Motor neuron (in vitro differentiated cells): ENCODE measurements at places on chromosomes 3 and 15.

GRCh38 chr3:168722091-168722490 lies 626.4 kb upstream of the GOLIM4 start:
- no peak for ATAC-seq

- ATAC-seq = no peak
Observed at GRCh38 chr15:100602823-100603393, 519 bp downstream of the ASB7 start.

DNA sequence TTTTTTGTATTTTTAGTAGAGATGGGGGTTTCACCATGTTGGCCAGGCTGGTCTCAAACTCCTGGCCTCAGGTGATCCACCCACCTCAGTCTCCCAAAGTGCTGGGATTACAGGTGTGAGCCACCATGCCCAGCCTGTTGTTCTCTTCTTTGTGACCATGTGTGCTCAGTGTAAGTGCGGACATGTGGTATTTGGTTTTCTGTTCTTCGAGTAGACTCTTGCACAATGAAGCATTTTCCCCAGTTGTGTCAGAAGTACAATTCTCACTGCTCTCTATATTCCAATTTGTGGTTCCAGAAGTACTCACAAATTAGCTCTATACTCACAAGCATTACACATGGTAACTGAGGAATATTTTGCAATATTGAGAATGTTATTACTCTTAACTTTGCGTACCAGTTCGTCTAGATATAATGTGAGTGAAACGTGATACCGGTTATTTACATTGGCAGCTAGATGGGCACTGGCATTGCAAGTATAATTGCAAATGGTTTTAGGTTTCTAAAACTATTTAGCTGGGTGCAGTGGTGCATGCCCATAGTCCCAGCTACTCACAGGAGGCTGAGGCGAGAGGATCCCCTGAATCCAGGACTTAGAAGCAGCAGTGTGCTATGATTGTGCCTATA lies 34.2 kb upstream of the MTMR14 start:
- ATAC-seq = no peak

DNA sequence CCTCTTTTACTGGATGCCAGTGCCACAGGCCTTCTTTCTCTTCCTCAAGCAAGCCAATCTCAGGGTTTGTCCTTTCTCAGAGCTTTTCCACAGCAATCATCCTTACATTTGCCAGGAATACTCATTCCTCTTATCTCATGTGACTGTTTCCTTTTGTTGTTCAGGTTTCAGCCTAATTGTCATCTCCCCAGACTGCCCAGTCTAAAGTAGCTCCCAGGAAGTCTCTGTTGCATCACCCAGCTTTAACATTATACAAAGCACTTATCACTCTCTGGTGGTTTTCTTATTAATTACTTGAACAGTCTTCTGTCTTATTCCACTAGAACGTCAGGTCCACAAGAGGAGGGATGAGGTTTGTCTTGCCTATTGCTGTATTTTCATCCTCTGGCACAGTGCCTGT lies 65.8 kb downstream of the CADPS start:
- peak; percentile 55 for ATAC-seq

GRCh38 chr15:78083687-78084448 lies 6.4 kb upstream of the TBC1D2B start:
- peak; percentile 81 for ATAC-seq

DNA sequence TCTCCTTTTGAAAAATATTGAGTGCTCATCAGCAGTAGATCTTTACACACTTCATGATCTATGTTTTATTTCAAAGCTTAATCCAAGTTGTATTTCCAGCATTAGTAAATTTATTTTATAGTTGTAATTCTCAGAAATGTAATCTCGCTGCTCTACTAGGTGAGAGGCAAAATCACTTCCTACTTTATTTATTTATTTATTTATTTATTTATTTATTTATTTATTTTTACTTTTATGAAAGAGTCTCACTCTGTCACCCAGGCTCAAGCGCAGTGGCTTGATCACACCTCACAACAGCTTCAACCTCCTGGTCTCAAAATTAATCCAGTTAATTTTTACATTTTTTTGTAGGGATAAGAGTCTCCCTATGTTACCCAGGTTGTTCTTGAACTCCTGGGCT lies 127.9 kb downstream of the CHL1 start:
- no peak for ATAC-seq

- ATAC-seq = no peak
Observed at GRCh38 chr15:63857461-63857856, 23.7 kb upstream of the HERC1 start.

- ATAC-seq = no peak
Observed at GRCh38 chr15:51160484-51160883, 65.8 kb upstream of the TNFAIP8L3 start.

DNA sequence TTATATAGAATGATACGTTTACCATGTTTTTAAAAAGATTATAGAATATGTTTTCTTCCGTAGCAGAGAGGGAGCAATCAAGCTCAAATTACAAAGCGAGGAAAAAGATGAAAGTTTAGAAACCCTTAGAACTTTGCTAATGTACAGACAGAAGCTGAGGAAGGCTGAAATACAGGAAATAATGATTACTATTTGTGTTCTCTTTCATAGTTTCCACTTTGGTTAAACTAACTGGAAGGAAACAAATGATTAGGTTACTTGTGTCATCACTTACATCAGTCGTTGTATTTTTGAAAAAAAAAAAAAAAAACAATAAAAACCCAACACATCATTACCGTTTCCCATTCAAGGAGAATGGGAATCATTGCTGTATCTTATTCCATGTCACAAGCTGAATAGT lies 337.8 kb upstream of the CBLB start:
- ATAC-seq = no peak

GRCh38 chr3:105174017-105174615 lies 192.6 kb upstream of the ALCAM start:
- no peak for ATAC-seq

DNA sequence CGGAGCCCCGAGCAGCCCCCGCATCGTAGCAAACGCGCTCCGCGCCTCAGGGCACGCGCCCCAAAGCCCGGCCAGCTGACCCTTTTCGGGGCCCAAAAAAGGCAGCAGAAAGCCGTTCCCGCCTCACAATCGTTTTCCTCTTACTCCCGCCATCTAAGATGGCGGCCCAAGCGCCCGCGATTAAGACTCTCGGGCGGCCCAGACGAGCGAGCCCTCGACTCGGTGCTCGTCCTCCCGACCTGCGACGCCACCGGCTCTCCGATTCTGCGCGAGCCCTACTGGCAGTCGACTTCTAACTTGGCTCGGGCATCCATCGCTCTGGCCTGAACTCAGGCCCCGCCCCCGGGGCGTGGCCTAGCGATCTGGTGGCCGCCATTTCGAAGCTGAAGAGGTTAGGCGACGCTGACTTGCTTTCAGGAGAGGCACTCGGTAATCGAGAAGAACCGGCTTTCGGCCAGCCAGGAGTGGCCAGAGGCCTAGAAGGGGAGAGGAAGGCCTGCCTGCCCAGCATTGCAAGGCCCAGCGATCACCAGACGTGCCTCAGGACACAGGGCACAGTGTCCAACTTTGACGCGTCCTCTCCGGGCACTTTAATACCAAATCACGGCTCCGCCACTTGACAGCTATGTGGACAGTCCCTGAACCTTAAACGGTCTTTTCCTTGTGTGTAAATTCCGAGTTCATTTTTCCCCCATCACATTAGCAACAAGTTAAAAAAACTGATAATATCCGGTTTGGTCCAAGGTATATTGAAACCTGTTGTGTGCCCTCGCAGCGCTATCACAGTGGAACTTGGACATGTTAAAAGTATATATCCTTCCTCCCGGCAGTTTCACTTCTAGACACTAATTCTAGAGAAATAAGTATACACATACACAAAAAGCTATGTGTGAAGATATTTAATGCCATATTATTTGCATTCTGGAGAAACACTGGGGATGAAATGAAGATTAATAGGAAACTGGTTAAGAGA lies at the start of gene RAF1:
Gene RAF1 (minus strand): TSS at position 182 of the 973 bp plus-strand sequence. CDS start 45,396 bp downstream, outside the sequence.
- peak; percentile 93 for ATAC-seq

GRCh38 chr3:150597646-150598045 lies 5.5 kb upstream of the SELENOT start:
- no peak for ATAC-seq

DNA sequence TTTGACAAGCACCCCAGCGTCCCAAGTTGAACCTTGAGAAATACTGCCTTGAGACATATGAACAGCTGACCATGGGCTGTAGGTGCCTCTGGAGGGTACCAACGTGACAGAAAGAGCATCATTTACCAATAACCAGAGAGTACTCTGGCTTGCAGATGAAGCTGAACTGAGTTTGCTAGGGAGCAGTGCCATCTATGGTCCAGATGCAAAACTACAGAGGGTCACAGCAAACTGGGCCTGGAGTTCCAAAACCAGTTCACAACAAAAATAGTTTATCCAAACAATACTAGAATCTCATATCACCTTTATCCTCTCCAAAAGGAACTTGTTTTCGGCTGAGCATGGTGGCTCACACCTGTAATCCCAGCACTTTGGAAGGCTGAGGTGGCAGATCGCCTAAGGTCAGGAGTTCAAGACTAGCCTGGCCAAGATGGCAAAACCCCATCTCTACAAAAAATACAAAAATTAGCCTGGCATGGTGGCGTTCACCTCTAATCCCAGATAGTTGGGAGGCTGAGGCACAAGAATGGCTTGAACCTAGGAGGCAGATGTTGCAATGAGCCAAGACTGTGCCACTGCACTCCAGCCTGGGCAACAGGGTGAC lies 69.3 kb downstream of the CHAC1 start:
- peak; percentile 86 for ATAC-seq

- peak; percentile 51 for ATAC-seq
Observed at GRCh38 chr3:61073566-61074165, 177.6 kb downstream of the FHIT start.

GRCh38 chr3:14687360-14687759 lies 12.4 kb downstream of the C3orf20 start:
- no peak for ATAC-seq

DNA sequence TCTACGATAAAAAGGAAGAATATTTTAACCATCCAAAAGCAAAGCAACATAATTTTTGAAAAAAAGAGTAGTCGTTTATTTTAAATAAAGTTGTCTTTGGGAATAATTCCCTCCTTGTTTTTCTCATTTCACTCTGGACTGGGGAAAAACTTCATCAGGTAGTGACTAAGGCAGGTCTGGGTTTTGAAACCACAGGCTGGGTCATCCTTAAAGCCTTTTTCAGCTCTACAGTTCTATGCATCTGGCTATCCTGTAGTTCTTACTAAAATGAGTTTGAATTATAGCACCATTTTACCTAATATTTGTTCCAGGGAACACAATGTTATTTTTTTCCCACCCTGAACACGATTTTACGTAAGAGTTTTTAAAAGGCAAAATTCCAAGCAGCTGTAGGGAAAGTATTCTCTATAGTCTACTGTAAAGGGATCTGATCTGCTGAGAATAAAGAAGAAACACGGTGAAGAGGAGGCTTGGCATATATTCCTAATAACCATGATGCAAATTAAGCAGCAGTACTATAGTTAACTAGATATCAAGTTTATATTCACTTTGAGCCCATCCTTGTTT lies 107.7 kb downstream of the OSBPL10 start:
- ATAC-seq = no peak

- no peak for ATAC-seq
Observed at GRCh38 chr3:69252631-69253030, 130.2 kb upstream of the LMOD3 start.

DNA sequence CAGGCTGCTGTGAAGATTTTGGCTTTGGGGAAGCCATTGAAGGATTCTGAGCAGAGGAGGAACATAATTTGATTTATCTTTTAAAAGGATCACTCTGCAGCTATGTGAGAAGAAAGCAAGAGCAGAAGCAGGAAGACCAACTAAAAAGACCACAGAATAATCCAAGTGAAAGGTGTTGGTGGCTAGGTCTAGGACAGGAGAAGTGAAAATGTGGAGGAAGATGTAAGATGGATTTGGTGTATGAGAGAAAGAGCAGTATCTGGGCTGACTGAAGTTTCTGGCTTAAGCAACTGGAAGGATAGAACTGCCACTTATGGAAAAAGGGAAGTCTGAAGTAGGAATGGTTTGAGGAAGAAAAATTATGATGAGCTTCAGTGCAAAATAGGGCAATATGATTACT lies 62.0 kb downstream of the SFMBT1 start:
- ATAC-seq = no peak

DNA sequence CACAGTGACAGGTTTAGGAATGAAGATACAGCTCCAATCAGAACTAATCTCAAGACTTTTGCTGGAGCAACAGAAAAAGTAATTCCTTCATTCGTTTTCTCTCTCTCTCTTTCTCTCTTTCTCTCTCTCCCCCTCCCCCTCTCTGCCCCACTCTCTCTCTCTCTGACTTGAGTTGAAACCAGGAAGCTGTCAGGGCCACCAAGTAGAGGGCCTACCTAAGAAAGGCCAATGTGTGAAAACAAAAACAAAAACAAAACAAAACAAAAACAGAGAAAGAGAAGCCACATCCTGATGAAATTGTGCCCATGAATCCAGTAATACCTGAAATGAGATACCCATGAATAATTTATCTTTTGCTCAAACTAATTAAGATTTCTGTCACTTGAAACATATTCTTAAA lies 72.9 kb downstream of the ATP8B4 start:
- ATAC-seq = no peak

DNA sequence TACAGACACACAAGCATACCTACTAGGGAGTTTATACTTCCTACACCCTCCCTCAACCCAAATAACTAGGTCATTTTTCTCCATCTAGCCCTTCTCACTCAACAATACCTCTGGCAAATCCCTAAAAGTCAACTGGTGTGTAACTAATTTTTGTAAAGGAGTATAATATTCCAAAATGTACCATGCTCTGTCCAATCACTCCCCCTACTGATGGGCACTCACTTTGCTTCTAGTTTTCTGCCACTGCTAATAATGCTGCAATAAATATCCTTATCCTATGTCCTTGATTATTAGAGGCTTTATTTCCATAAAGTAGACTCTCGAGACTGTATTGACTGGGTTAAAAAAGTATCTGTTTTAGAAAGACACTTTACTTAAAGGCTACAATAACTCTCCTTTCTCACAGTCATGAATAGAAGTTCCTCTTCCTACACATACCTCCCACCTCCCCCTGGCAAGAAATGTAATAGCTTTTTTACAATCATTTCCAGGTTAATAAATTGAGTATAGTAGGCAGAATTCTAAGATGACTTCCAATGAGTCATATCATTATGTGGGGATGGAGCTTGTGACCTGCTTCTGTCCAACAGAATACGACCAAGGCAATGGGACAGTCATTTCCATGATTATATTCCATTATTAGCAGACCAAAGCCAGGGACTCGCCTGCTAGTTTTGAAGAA lies 30.0 kb downstream of the SHQ1 start:
- ATAC-seq = peak; percentile 51
